CD4-positive, alpha-beta T cell treated with Interleukin-2 at 100 ng/mL for 4 hours (primary cell): ENCODE measurements at places on chromosomes 2 and 18.

- DNase-seq: no peak
Measured at GRCh38 chr18:25675123-25675850, 323.3 kb upstream of the ZNF521 start.

- DNase-seq: no peak
Measured at GRCh38 chr2:128489526-128490273, 171.0 kb upstream of the HS6ST1 start.

DNA sequence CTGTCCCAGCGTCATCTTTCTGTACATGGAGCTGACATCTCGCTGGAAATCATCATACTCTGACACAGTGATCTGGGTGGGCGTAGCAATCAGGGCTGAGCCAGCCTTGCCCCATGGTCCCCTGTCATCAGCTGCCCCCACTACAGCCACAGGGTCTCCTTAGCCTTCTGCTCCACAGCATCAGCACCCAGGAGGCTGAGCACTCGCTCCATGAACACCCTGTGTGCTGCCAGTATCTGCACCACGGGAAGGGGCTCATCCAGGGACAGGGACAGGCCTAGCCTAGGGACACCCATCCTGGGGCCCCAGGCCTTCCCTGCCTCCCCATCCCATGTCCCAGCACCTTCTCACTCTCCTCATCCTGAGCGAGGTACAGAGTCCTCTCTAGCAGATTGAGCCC is 11.4 kb downstream of the ALPG start:
- no peak for DNase-seq

DNA sequence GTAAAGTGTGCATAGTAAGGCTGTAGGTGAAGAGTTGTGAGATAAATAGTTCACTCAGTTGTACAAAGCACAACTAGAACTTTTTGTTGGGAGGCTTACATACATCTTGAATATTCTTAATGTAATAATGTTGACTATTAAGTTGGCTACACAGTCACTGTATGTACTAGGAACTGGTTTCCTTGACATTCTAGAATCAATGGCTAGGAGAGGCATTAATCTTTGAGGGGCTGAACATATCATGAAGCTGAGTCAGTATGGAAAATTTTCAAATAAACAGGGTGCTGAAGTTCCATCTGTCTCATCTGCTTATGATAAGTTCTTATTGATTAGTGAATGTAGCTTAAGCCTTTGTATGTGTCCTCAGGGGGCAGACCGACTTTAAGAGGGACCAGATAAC is 23.4 kb downstream of the METTL21A start:
- no peak for DNase-seq

- DNase-seq: no peak
Measured at GRCh38 chr2:151350579-151351195, 6.7 kb upstream of the TNFAIP6 start.

GRCh38 chr2:234808907-234809306 is 142.9 kb upstream of the SH3BP4 start:
- DNase-seq: no peak
